Nasal cavity respiratory epithelium epithelial cell of viscerocranial mucosa (primary cell): ENCODE measurements at places on chromosomes 1 and 21. TPM values are rescaled to one million over a fixed set of nuclear protein-coding genes. Genes with fewer than 3 reads are reported as not detected.

The LRRIQ3 gene
- under 0.01 and 0.71 TPM in 2 replicates for total RNA-seq

The GPA33 gene
- total RNA-seq: not detected in 2 replicates

The EDN2 gene
- total RNA-seq: 2.1 and 4.4 TPM in 2 replicates

The MROH9 gene
- not detected in 2 replicates for total RNA-seq

The PKP1 gene
- total RNA-seq: 241 and 397 TPM in 2 replicates

The TCHHL1 gene
- total RNA-seq: not detected in 2 replicates

The PEAR1 gene
- 1.7 and 3.5 TPM in 2 replicates for total RNA-seq

The PDE4B gene
- under 0.01 TPM in 2 replicates for total RNA-seq

The UBL4B gene
- not detected in 2 replicates for total RNA-seq

The LIN28A gene
- total RNA-seq: not detected in 2 replicates

The SLAMF9 gene
- total RNA-seq: 0.14 and 6.8 TPM in 2 replicates

The GBP1 gene
- total RNA-seq: 15.0 and 68.2 TPM in 2 replicates

The CYYR1 gene
- 0.68 and 1.3 TPM in 2 replicates for total RNA-seq

The ASCL5 gene
- under 0.01 and 0.07 TPM in 2 replicates for total RNA-seq

The ZYG11A gene
- 0.07 and 0.68 TPM in 2 replicates for total RNA-seq

The CACNA1E gene
- under 0.01 and 0.34 TPM in 2 replicates for total RNA-seq

The LRRC71 gene
- total RNA-seq: not detected in 2 replicates

The TMEM201 gene
- 2.1 and 9.8 TPM in 2 replicates for total RNA-seq

The CD1D gene
- total RNA-seq: 1.00 and 5.5 TPM in 2 replicates

The ALPL gene
- 0.93 TPM in 1 of 2 replicates, not detected in the other for total RNA-seq

The TFAP2E gene
- total RNA-seq: 0.21 and 0.34 TPM in 2 replicates

The S100A7 gene
- 0.64 and 2.1 TPM in 2 replicates for total RNA-seq

The KCNK2 gene
- not detected in 2 replicates for total RNA-seq

The PIK3CD gene
- total RNA-seq: 8.2 and 13.9 TPM in 2 replicates

The KRTAP10-1 gene
- total RNA-seq: not detected in 2 replicates

The TMEM269 gene
- 0.07 and 0.34 TPM in 2 replicates for total RNA-seq

The CCDC28B gene
- total RNA-seq: 2.7 and 3.5 TPM in 2 replicates

The HLX gene
- total RNA-seq: 0.07 TPM in 1 of 2 replicates, not detected in the other

The OSBPL9 gene
- 76.9 and 111 TPM in 2 replicates for total RNA-seq

The DMBX1 gene
- under 0.01 TPM in 1 of 2 replicates, not detected in the other for total RNA-seq

The TMEM82 gene
- total RNA-seq: not detected in 2 replicates

The TOMM20 gene
- 99.5 and 129 TPM in 2 replicates for total RNA-seq

The TNFSF4 gene
- 0.34 and 1.4 TPM in 2 replicates for total RNA-seq

The ETV3L gene
- not detected in 2 replicates for total RNA-seq

The EXOC8 gene
- total RNA-seq: 24.2 and 26.0 TPM in 2 replicates

The RGSL1 gene
- total RNA-seq: not detected in 2 replicates

The CFAP74 gene
- 0.07 TPM in 1 of 2 replicates, not detected in the other for total RNA-seq

The GJB4 gene
- total RNA-seq: 12.3 and 17.4 TPM in 2 replicates

The RAD54L gene
- total RNA-seq: under 0.01 and 0.28 TPM in 2 replicates
